ENCODE measurements at places on chromosomes 13 and 19.

GRCh38 chr19:39223703-39224279 is 19.7 kb upstream of the SYCN start:
- no peak for DNase-seq

- DNase-seq = peak; percentile 78
Observed at GRCh38 chr13:43838909-43839308, 40.6 kb downstream of the CCDC122 start.

DNA sequence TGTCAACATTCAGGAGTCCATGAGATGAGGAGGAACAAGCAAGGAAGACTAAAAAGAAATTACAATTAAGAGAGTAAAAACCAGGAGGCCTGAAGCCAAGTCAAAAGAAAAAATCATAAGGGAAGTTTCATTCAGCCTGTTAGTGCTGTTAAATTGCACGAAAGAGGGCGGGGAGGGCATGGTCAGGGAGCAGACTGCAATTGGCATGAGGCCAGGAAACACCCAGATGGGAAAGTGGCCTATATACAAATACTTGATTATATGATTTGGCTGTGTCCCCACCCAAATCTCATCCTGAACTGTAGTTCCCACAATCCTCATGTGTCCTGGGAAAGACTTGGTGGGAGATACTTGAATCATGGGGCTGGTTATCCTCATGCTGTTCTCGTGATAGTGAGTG is 43.9 kb downstream of the TNFSF13B start:
- DNase-seq = no peak

DNA sequence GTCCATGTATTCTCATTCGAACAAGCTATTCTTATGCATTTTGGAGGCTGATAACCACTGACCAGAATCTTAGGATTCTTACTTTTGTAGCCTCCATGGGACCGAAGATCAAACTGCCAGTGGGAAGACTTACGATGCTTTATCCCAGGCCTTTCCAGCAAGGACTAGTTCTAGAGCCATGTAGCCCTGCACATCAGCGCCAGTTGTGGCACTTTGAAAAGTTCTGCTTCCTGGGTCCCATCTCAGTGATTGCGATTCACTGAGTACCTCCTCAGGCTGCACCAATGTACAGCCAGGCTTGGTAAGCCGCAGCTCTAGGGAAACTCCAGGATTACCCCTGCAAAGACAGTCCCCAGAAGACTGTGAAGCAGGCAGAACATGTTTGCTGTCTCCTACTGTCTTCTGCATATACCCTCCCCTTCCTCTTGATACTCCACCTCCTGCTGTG is 18.9 kb upstream of the ENOX1 start:
- DNase-seq = no peak

- no peak for DNase-seq
Observed at GRCh38 chr13:38826182-38826813, 139.4 kb downstream of the FREM2 start.

DNA sequence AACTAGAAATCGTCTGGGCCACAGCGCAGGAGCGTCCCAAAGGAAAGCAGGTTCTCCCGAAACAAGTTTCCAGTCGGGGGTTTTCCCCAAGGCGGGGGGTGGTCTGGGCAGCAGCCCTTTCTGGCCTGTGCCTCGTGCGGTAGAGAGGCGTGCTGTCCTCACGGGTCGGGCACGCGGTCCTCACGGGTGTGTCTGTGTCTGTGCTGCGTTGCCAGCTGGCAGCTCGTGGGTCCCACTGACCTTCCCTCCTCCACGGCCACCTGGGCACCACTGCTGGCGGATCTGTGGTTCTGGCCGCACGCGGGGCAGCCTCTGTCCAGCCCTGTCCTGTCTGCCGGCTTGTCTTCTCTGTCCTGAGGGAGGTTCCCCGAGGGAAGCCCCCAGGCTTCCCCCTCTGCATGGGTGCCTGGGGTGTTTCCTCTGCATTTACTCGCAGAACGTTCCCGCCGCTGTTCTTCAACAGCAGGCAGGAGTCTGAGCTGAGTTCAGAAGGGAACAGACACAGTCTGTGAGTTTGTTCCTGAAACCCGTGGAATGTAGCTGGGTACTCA is 98.2 kb upstream of the MCF2L start:
- no peak for DNase-seq

GRCh38 chr19:15015946-15016542 is 33.2 kb upstream of the CASP14 start:
- no peak for DNase-seq

- DNase-seq = peak; percentile 20
Observed at GRCh38 chr19:44202470-44202869, 9.9 kb upstream of the ZNF227 start.

- DNase-seq = no peak
Observed at GRCh38 chr13:99863789-99864626, 107.6 kb downstream of the ZIC5 start.

- no peak for DNase-seq
Observed at GRCh38 chr19:56066152-56067023, 54.7 kb downstream of the ZNF787 start.

DNA sequence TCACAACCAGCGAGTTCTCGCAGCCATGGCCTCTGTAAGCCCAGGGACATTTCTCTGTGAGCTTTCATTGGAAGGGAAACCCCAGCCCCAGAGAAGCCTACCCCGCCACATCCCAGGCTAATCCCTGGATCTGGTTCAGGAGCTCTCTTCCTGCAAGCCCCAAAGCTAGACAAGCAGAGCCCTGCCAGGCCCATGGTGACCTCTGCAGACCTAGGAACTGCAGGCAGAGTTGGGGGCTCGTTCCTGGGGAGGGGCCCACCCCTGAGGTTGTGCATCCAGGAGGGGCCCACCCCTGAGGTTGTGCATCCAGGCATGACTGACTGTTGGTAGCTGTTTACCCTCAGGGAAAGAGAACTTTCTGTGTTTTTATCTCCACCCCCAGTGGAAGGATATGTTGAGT is 21.7 kb downstream of the KCTD15 start:
- no peak for DNase-seq

- DNase-seq = no peak
Observed at GRCh38 chr13:79034341-79034740, 371.7 kb downstream of the RBM26 start.

GRCh38 chr19:16541526-16542044 is 652 bp downstream of the CHERP start:
- DNase-seq = no peak

GRCh38 chr13:99657848-99658260 is 156.6 kb downstream of the TM9SF2 start:
- no peak for DNase-seq

GRCh38 chr13:94296471-94296870 is 183.0 kb downstream of the DCT start:
- DNase-seq = no peak

GRCh38 chr19:4593409-4593851 is 33.9 kb upstream of the SEMA6B start:
- peak; percentile 14 for DNase-seq

GRCh38 chr13:45704854-45705695 is 3.0 kb downstream of the CBY2 start:
- DNase-seq = no peak

- DNase-seq = no peak
Observed at GRCh38 chr19:50636317-50637085, 3.2 kb downstream of the SYT3 start.

Data from AG09309 (cell line).